GM03348 (cell line): ENCODE measurements at places on chromosomes 4 and X.

DNA sequence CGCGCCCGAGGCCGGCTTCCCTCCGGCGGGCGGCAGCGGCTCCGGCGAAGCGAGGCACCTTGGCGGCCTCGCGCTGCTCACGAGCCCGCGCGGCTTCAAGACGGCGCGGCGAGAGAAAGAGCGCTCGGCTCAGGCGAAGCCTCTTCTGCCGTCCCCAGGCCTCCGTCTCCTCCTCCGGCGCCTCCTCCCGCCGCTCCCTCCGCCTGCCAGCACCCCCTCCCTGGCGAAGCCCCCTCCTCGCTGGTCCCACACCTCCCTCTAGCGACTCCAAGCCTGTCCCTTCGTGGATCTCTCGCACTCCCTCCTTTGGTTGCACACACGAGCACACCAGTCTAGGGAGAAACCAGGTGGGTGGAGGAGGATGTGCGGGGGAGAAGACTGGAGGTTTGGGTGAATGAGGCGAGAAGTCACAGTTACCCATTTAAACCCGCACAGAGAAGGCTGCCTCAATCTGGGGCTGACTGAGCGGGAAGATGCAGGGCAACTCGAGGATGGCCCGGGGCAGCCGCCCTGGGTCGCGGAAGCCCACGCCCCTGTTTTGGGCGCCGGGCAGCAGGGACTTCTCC, at the start of gene CAMK2D:
Gene CAMK2D, minus strand, starts transcription at position 119 of the 566 bp plus-strand sequence. CDS start 670 bp downstream, outside the sequence.
- DNase-seq, result peak; percentile 80

GRCh38 chr4:23828020-23828715, 61.7 kb downstream of the PPARGC1A start:
- DNase-seq, result no peak

DNA sequence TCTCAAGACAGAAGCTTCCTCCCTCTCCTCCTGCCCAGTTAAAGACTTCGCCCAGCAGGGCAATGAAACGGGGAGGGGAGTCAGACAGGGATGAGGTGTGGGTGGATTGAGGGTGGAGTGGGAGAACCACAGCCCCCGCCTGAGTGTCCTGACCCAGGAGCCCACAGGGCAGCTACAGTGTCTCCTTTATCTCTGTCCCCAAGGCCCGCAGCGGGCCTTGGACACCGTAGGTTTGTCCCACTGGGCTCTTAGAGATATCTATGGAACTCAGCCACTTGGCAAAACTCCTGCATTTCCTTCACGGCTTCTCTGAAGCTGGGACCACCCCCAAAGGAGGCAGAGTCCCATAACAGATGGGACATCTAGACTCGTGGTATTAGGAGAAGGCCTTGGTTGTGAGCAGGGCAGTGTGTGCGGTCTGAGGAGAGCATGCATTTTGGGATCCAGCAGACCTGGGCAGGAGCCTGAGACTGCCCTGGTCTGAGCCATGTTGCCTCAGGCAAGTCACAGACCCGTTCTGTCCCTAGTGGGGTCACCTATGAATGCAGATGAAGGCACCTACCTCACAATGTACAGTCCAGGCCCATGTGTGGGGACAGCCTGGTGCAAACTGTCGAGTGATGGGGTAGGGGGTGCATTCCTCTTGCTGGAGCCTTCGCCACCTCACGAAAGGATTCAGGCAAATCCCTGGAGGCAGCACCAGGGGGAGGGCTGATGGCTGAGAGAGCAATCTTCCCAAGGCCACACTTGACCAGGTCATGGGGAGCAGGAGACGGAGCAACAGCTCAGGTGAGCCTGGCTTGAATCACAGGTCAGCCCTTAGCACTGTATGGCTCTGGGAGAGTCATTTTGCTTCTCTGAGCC, 225.7 kb upstream of the PSAPL1 start:
- no peak for DNase-seq

DNA sequence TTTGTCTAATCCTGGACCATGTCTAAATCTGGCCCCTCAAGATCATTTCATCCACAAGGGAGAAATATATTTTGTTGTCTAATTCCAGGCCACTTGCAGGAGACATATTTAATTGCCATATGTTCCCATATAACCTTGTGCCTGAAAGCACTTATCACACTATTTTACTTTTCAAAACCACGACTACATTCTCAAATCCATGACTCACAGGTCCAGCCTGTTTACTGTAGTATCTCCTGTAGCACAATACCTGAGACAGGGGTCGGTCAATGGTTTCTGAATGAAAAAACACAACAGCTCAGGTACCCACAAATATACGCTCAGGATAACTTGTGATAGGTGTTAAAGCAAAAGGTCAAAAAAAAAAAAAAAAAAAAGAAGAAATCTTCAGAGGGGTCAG, 60.9 kb downstream of the SEC24D start:
- DNase-seq, result no peak

DNA sequence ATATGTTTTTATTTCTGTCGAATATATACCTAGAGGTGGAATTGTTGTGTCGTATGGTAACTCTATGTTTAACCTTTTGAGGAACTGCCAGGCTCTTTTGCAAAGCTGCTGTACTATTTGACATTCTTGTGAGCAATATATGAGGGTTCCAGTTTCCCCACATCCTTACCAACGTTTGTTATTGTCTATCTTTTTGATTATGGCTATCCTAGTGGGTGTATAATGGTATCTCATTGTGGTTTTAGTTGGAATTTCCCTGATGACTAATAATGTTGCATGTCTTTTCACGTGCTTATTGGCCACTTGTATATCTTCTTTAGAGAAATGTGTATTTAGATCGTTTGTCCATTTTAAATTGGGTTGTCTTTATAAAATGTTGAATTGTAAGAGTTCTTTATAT, 24.5 kb downstream of the REPS2 start:
- no peak for DNase-seq

DNA sequence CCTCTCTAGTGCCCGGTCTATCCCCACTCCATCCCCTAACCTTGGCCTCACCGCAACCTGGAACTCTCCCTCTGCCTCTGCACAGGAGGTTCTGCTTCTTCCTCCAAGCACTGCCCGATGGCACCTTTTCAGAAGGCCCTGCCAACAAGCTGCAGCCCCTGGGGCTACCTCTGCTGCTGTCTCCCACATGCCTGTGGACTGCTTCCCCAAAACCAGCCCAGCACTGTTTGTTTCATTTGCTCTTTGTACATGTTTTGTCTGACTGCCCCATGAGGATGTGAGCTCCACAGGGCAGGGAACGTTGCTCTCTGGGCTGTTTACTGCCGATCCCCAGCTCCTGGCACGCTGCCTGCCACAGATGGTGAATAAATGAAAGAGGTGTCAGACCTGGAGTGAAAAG, 85.4 kb downstream of the INTS6L start:
- DNase-seq, result no peak

- peak; percentile 62 for DNase-seq
Observed at GRCh38 chr4:165096776-165097175, 15.9 kb downstream of the TMEM192 start.

DNA sequence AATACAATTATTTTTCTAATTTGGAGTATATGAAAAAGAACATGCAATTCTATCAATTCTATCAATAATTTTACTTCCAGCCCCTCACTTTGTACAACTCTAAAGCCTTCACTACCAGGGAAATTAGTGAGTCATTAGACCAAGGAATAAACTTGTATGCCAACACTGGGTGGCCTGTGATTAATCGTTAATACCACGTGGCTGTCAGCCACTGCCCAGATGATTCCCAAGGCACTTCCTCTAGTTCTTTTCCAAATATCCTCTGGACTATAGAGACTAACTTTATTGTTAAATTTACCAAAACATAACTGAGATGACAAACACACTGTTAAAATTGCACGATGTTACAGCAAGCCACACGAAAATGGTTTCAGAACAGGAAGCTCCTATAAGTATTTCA, 45.7 kb downstream of the MID1 start:
- peak; percentile 14 for DNase-seq

GRCh38 chr4:72900952-72901351, 168.6 kb downstream of the COX18 start:
- peak; percentile 36 for DNase-seq
